GM12878 (cell line): ENCODE measurements at places on chromosomes 1 and 21. TPM values are rescaled to one million over a fixed set of nuclear protein-coding genes. Genes with fewer than 3 reads are reported as not detected.

DNA sequence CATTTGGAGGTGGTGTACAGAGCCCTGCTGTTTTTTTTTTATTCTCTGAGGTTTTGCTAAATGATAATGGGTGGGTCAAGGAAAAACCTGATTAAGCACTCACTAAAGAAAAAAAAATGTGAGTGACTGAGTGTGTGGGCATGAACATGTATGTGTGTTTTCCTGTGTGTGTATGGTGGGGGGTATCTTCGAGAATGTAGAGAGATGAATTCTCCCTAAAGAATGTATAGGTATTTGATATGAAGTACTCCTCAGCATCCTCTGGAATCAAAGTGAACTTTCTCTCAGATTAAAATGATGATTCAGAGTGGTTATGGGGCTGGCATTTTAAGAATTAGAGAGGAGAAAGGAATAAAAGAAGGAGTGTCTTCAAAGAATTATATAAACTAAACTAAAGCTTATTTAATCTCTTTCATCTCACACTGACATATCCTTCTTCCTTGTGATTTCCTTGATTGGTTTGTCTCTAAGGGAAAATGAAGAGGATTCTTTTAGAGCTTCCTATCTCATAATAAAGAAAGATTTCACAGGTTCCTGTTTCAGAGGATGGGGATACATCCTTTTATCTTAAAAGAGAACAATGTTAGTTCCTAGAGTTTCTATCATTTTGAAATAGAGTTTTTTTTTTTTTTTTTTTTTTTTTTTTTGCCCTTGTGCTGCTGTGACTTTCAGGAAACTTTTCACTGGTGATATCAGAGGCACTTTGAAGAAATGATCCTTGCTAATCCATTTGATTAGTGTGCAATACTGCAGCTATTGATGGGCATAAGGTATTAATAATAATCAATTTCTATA lies 23.9 kb downstream of the S1PR1 start:
- DNase-seq, result no peak

OMA1 gene
- total RNA-seq, result 23.6 and 26.4 TPM in 2 replicates

DNA sequence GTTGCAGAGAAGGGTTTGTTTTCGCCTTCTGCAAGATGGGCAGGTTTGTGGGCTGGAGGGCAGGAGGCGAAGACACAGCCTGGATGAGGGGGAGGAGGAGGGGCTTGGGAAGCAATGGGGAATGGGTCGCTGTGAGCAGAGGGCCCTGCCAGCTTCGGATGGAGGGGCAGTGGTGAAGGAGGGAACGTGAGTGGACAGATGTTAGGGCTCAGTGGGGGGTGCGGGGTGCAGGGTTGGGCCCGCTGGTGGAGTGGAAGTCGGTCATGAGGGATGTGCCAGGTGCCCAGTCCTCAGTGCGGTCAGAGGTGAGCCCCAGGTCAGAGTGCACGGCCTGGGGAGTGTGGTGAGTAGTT lies 55.5 kb upstream of the ABCG1 start:
- DNase-seq, result no peak

RGS8 gene
- total RNA-seq, result 0.31 and 0.35 TPM in 2 replicates

WASF2 gene
- 111 and 112 TPM in 2 replicates for total RNA-seq

LCK gene
- total RNA-seq, result 126 and 143 TPM in 2 replicates

GRCh38 chr1:235069577-235070563 lies 58.8 kb downstream of the TOMM20 start:
- no peak for DNase-seq

- DNase-seq, result no peak
These were observed 27.1 kb downstream of the FTCD start for GRCh38 chr21:46128106-46128932.

DNA sequence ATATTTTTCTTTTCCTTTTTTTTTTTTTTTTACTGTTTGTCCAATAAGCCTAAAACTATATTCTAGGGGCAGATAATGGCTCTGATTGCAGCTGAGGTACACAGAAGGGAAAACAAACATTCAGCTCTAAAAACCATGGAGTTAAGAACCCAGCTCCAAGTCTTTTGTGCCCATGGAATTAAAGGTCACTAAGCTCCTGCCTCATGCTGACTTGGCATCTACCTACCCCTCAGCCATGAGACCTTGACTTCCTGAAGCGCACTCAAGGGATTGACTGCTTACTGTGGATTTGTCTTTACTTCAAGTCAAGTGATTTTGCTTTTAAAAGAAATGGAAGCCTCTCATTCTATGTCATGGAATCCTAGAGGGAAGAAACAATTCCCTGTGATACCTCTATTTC lies 192.3 kb downstream of the AMY1C start:
- DNase-seq, result no peak

OXCT2 gene
- 0.98 and 1.9 TPM in 2 replicates for total RNA-seq

DNA sequence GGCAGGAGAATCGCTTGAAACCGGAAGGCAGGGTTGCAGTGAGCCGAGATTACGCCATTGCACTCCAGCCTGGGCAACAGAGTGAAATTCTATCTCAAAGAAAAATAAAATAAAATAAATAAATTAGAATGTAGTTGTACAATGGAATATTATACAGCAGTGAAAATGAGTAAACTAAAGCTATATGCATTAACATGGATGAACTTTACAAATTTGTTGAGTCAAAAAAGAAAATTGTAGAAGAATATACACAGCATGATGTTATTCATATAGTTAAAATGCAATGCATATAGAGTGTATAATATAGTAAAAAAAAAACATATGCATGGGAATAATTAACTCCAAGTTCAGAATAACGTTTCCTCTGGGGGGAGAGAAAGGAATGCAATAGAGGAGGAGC lies 11.0 kb upstream of the NAV1 start:
- DNase-seq, result no peak

- DNase-seq, result no peak
These were observed 53.3 kb downstream of the ARHGEF11 start for GRCh38 chr1:156992215-156992614.

- DNase-seq, result no peak
These were observed 92.2 kb upstream of the SAMD11 start for GRCh38 chr1:831522-831921.

DNA sequence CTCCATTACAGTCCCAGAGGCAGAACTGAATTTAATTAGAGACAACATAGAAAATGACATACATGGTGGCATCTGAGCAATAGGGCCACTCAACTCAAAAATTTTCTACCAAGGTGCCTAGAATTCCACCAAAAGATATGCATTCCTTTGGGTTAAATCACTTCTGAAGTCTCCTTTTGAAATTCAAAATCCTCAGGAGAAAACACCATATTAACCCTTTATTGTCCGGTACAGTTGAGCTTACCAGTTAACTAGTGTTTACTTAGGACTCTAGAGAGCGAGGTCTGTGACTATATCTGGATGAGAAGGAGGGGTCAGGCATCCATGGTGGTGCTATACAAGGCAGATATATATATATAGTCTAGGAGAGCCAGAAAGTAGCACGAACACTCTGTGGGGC lies 355.6 kb upstream of the CAMK1G start:
- no peak for DNase-seq

SPRR1B gene
- total RNA-seq, result not detected in 2 replicates

CLCC1 gene
- 19.3 and 19.6 TPM in 2 replicates for total RNA-seq

CYP4Z1 gene
- total RNA-seq, result not detected in 2 replicates

GRCh38 chr1:85374160-85374559 lies 90.8 kb downstream of the DDAH1 start:
- no peak for DNase-seq

- no peak for DNase-seq
These were observed 453.9 kb upstream of the PKN2 start for GRCh38 chr1:88230126-88230525.

DNA sequence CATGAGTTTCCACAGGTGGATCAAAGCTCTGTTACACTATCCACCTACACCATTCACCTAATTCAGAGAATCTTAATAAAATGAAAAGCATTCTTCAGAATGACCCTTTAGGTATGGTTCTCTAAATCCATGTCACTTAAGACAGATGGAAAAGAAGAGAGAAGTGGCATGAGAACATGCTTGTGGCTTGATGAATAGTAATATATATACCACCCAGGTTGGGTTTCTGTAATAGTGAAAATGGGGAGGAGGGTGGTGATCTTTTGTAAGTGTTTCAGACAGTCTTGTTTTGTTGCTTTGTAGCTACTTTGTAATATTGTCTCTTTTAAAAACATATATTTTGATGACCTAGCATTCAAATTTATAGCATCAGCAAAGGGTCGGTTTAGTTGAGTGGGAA lies 469.8 kb downstream of the USP25 start:
- DNase-seq, result no peak

LHX8 gene
- not detected in 2 replicates for total RNA-seq

IER5 gene
- 73.9 and 75.2 TPM in 2 replicates for total RNA-seq

DNA sequence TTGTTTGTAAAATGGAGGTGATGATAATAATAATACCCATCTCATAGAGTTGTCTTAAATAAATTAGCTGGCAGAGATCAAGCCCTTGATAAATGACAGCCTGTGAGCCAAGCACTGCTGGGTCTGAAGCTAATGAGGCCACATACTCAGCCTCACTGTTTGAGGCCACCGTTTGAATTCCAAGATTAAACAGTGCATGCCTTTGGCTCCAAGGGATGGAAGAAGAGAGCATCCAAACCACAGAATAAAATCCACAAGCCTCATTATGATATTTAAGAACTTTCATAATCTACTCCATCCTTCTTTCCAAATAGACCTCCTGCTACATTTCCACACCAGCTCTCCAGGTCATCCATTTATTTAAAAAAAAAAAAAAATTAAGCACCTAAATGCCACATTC lies 29.0 kb downstream of the TGFBR3 start:
- DNase-seq, result no peak

GRCh38 chr1:151047591-151047924 lies at the start of gene C1orf56:
Gene C1orf56 (plus strand): TSS chr1:151047751. CDS start chr1:151047848, 97 bp downstream.
- DNase-seq, result no peak

MTF1 gene
- total RNA-seq, result 19.2 and 20.4 TPM in 2 replicates

DNA sequence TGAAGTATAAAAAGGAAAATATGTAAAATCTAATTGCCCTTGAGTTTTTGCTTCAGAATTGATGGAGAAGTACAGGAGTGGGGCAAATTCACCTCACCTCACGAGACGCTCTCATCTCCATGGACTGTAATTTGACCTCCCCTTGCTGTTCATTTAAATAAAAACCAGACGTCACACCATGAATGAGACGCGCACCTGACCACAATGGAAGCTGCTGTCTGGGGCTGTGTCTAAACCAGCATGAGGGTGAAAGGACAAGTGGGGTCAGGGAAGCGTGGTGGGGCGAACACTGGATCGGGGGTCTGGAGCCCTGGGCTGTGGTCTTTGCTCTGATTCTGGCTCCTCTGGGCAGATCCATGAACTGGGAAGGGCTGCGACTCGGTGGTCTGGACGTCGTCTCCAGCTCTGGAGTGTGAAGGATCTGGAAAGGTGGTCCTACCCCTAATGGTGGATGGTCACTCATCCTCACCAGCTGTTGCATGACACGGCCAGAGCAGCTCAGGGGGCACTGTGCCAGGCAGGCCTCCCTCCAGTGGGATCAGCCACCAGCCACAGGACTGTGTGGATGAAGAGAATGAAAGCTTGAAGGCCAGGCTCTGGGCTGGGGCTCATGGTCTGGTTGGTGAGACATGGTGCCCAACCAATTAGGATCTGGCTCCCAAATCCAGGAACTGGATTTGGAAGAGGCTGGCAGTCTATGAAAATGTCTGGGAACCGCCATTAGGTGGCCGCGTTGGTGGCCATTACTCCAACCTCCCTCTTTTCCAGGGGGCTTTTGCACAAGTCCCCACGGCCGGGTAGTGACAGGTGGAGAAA lies 728.6 kb downstream of the PTPRU start:
- DNase-seq, result no peak

DNA sequence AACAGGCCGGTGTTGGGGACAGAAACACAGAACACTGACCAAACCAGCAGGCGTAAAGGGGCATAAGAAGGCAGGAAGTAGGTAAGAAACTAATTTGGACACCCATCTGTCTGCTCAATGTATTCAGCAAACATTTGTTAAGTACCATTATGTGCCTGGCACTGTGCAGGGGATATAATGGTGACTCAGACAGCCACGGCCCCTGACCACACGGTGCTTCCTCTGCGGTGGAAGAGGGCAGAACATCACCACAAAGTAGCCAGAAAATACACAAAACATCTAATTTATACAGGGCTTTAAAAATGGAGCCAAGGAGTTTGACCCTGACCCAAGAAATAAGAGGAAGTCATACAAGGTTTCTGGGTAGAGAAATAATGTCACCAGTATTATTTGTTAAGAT lies 12.9 kb downstream of the DNAJC11 start:
- no peak for DNase-seq

FAM163A gene
- not detected in 2 replicates for total RNA-seq

GRCh38 chr21:43797415-43797814 lies 8.0 kb downstream of the RRP1 start:
- no peak for DNase-seq

GRCh38 chr1:248847956-248848561 lies 10.0 kb downstream of the ZNF672 start:
- DNase-seq, result no peak

GRCh38 chr21:28224191-28224726 lies 768.4 kb downstream of the LTN1 start:
- no peak for DNase-seq

NSUN4 gene
- 31.4 and 31.8 TPM in 2 replicates for total RNA-seq

ALDH4A1 gene
- 13.1 and 13.8 TPM in 2 replicates for total RNA-seq

PROK1 gene
- not detected in 2 replicates for total RNA-seq
